ENCODE measurements at places on chromosomes 2 and 18.

DNA sequence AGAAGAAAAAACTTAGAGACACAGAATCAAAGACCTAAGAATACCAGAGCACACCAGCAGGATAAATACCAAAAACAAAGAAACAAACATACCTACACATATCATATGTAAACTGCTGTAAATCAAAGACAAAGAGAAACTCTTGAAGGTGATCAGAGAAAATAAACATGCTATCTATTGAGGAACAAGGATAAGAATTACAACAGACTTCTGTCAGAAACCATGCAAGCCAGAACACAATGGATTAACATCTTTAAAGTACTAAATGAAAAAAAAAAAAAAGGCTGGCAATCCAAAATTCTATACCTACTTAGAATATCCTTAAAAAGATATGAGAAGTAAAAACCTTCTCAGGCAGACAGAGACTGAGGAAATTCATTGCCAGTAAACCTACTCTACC, 51.6 kb upstream of the MGAT4A start:
- no peak for DNase-seq

- no peak for DNase-seq
Measured at GRCh38 chr18:51953521-51953920, 386.5 kb upstream of the DCC start.

- DNase-seq: no peak
Measured at GRCh38 chr2:3173031-3173430, 204.6 kb downstream of the EIPR1 start.

DNA sequence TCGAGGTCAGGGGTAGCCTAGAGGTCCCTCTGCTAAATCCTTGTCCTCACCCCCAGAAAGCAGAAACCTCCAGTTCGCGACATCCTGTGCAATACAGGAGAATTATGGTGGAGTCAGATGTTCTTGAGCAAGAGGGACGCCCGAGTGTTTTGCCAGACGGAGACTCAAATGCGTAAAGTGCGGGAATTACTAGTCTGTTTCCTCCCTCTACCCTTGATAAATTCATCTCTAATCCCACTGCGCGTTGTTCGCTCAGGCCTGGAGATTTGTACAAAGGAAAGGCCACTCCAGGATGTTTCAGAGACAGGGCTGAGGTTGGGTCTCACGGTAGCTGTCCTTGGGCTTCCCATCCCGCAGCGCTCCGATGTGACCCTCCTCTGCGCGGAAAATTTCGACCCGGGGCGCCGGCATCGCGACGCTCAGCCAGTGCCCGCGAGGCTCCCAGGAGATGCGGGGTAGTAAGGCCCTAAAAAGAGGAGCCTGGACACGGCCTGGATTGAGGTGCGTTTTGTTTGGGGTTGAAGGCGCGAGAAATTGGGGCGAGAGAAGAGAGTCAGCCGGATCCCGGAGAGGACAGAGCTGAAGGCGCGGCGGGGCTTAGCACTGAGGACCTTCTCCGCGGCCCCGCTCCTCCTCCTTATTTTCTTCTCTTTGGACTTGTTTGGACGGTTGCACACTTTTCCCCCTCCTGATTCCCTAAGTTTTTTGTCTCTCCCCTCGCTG, 2.6 kb upstream of the NEUROD1 start:
- peak; percentile 19 for DNase-seq

DNA sequence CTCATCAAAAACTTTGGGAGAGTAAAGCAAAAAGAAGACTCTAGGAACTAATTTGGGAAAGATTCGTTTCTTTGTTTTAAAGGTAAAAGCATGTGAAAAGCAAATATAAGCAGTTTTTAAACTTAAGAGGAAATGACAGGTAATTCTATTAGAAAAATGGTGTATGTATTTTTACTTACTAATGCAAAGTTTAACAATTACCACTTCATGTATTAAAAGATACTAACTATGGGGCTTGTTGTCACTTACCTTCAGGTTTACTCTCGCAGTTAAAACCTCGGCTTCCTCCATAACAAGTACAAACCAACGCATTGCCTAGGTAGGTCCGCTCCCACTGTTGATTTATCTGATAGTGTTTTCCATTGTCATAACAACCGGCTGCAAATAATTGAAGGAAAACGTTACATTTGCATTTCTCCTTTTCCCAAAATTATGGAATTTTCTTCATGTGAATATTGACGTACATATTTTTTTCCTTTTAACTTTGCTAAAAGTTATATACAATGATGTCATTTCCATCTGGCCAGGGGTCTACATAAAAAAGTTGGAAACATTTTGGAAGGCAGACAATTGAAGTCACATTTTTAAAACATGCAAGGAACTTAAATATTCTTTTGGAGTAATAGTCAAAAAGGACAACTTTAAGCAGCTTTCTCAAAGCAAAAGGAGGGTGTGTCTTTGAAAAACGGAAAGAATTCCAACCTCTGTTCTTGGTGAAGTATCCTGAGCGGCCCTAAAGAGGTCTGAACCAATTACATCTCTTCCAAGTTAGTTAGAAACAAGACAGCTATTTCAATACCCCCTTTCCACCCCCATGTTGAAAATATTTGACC, 1.2 kb downstream of the FN1 start:
- DNase-seq: no peak

- DNase-seq: no peak
Measured at GRCh38 chr2:213101692-213102460, 49.5 kb downstream of the IKZF2 start.

GRCh38 chr2:40251137-40251536, 200.8 kb downstream of the SLC8A1 start:
- no peak for DNase-seq

GRCh38 chr2:216404010-216404618, 8.2 kb upstream of the SMARCAL1 start:
- DNase-seq: no peak

- DNase-seq: no peak
Measured at GRCh38 chr2:28487258-28487657, 8.6 kb upstream of the PLB1 start.

DNA sequence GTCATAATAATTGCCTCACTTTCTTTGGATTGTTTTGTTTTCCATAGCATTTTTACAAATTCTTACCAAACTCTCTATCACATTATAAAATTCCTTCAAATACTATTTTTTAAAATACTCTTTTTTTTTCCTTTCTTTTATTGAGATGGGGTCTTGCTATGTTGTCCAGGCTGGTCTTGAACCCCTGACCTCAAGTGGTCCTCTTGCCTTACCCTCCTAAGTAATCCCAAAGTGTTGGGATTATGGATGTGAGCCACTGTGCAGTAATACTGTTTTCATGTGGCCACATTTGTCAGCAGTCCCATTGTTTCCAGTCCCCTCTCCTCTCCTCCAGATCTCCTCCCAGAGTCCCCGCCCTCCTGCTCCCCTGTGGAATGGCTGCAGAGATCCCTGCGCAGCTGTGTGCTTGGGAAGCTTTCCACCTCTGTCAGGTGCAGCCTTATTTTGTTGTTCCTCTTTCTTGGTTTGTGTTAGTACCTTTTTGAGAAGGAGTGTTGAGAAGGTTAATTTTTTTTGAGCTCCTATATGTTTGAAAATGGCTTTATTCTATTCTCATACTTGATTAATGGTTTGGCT, 227.3 kb downstream of the LOXHD1 start:
- no peak for DNase-seq

Measured in frontal cortex (tissue), 4 donors.